ENCODE measurements at places on chromosomes 12 and 14.

GRCh38 chr12:49832836-49833421 lies 4.7 kb upstream of the NCKAP5L start:
- no peak for DNase-seq

DNA sequence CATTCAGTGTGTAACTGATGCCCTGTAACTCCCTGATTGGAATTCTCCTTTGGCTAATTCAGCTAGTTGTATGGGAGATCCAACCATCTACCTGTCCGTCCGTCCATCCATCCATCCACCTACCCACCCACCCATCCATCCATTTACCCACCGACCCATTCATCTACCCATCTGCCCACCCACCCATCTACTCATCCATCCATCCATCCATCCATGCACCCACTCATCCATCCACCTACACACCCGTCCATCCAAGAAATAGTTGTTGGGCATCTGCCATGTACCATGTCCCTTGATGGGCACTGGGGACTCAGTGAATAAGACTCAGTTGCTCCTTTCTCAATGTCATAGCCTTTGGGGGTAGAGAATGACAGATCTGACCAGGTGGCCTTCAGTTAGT lies 48.1 kb downstream of the CCDC92 start:
- no peak for DNase-seq

DNA sequence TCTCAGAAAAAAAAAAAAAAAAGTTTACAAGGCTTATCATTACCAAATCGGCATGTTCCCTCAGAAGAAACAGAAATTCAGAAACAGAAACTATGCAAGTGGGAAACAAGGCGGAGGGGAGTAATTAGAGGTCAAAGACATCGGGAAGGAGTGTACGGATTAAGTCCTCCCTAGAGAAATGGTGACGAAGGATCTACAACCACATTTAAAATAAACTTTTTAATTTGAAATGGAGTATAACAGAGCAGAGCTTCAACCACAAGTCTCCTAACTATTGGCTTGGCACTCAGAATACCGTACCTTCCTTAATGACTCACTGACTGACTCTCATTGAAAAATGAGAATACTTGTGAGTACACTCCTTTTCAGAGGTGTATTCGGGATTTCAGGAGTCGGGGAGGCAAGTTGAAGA lies 908 bp downstream of the ENTPD5 start:
- no peak for DNase-seq

DNA sequence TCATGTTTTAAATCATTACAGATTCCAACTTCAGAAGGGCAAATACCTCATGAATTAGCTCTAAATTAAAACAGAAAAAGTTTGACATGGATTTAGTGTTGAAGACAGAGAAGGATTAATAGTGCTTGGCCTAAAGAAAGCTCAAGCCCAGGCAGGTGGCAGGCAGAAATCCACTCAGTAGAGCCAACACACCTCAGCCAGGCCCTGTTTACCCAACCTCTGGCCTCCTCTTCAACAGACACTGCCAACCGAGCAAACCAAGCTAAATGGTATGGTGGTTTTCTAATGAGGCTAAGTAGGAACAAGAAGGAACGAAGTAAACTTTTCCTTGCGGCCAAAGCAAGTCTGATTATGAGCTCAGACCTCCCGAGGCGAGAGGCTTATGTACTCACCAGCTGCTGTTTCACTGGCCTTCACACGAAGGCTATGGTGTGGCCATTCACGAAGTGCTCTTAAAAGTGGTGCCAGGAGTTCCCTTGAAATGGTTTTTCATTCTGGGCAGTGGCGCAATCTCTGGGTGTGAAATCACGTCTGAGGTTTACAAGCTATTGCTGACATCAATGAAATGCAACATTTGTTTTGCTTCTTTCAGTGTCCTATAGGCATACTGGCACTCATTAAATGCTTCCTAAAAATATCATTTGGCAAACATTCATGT lies 124.1 kb upstream of the LGR5 start:
- no peak for DNase-seq

DNA sequence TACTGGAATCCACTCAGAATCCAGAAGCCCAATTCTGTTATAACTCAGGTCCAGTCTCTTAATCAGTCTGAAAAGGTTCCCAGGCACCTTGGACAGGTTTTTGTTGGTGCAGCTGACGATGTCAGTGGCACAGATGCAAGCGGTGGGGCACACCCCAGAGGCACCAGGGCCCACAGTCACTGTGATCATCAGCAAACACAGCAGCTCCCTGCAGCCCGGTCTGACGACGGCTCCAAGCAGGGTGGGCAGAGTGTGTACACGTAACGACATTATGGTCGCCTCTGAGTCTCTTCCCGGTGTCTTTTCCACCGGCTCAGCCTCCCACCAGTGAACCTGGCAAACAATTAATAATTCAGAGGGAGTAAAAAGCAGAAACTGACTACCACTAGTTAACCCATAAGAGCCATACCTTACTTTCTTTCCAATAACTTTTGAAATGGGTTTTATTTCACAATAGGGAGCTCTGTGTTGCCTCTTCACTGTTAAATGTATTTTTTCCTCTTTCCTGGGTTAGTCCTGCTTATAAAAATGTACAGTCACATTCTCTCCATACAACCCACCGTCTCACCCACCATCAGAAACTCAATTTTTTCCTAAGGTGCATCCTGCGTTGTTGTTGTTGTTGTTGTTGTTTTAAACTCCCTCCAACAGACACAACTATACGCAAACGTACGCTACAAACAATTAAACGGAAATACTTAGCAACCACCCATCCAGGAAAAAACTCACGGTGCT lies 521 bp upstream of the PCED1B start:
- DNase-seq, result no peak

GRCh38 chr12:51632623-51633022 lies 41.6 kb downstream of the SCN8A start:
- DNase-seq, result no peak

GRCh38 chr14:103671911-103672310 lies 42.9 kb downstream of the KLC1 start:
- no peak for DNase-seq

- DNase-seq, result no peak
These were observed 66.9 kb upstream of the CLMN start for GRCh38 chr14:95386536-95387095.

DNA sequence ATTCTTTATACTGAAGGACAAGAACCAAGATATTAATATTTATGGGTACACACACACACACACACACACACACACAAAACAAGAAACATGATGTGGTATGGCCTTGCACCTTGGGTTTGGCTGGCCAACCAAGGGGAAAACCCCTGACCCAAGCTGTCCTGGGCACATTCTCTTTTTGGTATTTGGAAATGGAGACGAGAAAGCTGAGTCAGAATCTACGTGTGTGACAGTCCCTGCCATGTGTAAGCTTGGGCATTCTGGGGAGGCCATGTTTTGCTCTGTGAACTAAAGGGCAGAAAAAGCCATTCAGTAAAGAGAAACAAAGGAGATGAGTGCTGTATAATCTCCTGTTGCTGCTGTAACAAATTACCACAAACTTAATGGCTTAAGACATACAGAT lies 35.6 kb downstream of the PTGER2 start:
- DNase-seq, result no peak

- DNase-seq, result no peak
These were observed 378.1 kb downstream of the ALG10 start for GRCh38 chr12:34400411-34400881.

GRCh38 chr14:65465584-65465983 lies 53.1 kb downstream of the FUT8 start:
- DNase-seq, result no peak

DNA sequence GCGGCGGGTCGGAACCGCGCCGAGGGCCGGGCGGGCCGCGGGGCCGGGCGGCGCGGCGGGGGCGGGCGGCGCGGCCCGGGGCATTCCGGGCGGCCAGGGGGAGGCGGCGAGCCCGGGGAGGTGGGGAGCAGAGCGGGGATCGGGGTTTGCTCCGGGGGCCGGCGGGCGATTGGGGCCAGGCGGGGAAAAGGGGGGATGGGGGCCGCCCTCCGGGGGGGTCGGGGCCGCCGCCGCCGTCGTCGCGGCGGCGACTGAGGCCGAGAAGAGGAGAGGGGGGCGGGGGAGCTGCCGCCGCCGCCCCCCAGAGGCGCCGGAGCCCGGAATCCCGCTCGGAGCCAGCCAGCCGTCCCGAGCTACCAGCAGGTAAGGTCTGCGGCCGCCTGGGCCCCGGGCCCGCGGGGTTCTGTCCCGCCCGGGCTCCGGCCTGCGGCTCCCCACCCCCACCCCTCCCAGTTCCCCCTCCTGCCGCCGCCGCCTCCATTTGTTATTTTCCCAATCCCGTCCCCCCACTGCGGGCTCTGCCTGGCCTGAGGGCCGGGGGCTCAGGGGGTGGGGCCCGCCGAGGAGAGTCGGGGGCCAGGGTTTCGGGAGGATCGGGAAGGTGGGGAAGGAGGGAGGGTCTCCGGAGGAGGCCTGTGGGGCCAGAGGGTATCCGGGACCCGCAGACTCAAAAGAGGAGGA lies 403 bp downstream of the ATN1 start:
- no peak for DNase-seq

GRCh38 chr14:102029956-102030355 lies 56.9 kb downstream of the HSP90AA1 start:
- DNase-seq, result no peak

DNA sequence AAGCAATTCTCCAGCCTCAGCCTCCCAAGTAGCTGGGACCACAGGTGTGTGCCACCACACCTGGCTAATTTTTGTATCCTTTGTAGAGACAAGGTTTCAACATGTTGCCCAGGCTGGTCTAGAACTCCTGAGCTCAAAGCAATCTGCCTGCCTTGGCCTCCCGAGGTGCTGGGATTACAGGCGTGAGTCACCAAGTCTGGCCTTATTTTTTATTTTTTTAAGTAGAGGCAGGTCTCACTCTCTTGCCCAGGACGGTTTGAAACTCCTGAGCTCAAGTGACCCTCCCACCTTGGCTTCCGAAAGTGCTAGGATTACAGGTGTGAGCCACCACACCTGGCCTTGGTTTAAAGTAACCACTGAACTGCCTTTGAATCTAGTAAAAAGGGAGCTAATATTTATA lies 56.8 kb downstream of the SPPL3 start:
- DNase-seq, result no peak

DNA sequence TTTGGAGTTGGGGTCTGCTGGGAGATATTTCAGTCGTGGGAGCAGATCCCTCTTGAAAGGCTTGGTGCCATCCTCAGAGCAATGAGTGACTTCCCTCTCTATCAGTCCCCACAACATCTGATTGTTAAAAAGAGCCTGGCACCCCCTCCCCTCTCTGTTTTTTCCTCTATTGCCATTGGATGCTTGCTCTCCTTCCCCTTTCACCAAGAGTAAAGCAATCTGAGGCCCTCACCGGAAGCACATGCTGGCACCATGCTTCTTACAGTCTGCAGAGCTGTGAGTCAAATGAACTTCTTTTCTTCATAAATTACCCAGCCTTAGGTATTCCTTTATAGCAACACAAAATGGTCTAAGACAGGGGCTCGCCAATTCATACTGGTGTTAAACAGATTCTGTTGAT lies 99.1 kb upstream of the CCND2 start:
- DNase-seq, result no peak

GRCh38 chr14:68630611-68631393 lies 162.1 kb downstream of the ZFP36L1 start:
- no peak for DNase-seq

DNA sequence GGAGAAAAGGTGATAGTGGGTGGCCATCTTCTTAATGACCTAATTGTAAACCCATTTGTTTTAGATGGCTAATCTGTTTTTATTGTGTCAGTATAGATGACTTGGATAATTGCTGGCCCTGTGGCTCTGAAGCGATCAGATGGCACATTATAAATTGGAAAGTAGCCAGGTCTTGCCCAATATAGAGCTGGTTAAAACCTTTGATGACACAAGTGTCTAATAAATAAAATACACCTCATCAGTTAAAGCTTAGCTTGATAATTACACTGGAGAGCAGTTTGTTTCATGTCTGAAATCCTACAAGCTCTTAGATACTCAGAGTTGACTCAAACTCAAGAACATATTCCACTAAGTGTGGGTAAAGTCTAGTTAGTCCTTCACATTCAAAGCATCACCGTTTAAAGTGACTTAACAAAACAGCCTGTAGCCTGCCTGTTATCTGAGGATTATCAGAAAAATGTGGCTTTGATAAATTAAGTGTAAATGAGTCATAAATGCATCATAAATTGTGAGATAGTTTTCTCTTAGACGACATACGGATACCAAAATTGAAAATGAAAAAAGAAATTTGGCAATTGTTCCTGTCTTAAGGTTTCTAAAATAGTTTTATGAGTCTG lies 280.9 kb downstream of the LRIG3 start:
- DNase-seq, result no peak

DNA sequence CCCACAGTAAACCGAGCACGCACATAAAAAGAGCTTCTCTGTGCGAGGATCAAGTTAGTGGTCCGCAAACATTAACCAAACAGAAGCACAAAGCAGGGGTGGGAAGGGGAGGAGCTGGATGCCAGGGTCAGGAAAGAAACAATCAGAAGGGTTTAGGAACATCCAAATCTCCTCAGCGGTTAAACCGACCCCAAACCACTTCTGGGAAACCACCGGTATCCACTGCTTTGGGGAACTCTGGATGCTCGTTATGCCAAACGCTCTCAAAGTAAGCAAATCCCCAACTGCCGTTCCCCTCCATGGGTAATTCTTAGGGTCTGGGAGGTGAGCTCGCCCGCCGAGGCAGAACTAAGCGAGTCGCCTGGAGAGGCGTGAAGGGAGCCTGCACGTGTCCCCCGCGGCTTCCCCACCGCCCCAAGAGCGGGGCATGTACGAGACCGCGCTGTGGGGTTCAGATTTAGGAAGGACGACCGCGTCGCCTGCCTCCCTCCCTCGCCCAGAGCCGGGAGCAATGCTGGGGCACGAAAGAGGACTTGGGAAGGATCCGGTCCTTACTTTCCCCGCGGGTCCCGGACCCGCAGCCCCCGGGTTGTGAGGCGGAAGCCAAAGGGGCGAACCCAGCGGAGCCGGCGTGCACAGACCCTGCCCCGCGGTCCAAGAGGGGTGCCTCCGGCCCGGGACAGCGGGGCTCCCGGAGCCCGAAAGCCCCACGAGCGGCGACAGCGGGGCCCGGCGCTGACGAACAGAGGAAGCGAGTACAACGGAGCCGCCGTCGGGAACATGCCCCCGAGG lies 711 bp downstream of the SBNO1 start:
- DNase-seq, result peak; percentile 21

GRCh38 chr14:30996892-30997659 lies 28.4 kb upstream of the AP4S1 start:
- DNase-seq, result no peak

GRCh38 chr12:70007687-70008086 lies 182.7 kb downstream of the MYRFL start:
- no peak for DNase-seq

DNA sequence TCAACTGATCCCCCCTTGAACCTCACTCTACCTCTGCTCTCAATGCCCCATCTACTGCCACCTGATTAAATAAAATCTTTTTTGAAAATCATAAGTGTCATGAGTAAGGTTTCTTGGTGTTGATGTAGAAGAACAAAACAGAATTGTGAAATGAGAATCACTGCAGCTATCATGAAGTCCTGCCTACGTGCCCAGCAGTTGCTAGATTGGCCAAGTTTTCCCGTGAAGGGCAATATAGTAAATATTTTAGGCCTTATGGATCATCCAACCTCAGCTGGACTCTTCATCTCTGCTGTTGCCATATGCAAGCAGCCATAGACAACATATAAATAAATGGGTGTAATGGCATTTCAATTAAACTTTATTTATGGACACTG lies 5.2 kb upstream of the OAS3 start:
- DNase-seq, result no peak
